ENCODE measurements at places on chromosomes 12 and 14. TPM values are rescaled to one million over a fixed set of nuclear protein-coding genes. Genes with fewer than 3 reads are reported as not detected.

DNAI7 gene
- total RNA-seq, result 3.0 TPM

KRT77 gene
- not detected for total RNA-seq

DNAH10 gene
- total RNA-seq, result 6.8 TPM

NEDD8 gene
- total RNA-seq, result 144 TPM

SSTR1 gene
- under 0.01 TPM for total RNA-seq

FAM161B gene
- total RNA-seq, result 3.2 TPM

DNA sequence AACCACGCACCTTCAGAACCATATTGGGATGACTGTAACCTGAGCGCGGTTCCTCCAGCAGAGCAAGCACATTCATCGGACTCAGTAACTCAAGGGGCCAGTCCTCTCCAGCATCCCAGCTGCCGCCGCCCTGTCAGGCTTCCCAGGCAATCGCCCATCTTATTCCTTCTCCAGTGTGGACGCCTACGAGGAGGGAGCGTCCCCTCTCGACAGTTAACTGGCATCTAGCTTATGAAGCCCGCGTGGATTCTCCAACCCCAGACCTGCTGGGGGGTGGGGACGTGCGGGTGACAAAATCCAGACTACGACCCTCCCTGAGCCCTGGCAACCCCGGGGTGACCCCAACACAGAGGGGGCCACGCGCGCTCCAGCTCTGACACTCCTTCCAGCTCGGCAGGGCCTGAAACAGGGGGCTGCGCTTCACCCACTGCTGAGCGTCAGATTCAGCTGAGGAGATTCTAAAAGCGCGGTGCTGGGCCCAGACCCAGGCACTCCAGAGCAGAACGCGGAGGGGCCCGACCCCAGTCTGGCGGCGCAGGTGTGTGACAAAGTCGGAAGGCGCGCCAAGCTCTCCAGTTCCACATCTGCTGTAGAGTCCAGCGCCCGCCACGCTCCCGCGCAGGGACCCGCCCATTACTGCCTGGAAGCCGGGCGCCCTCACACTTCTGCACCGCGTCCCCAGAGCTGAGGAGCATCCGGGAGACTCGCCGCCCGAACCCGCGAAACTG, 43.9 kb upstream of the ESR2 start:
- H3K4me1 ChIP-seq, result peaks cover 14% of the 10 kb centered on the region
- peak overlapping the region; percentile 80 for H3K4me3 ChIP-seq
- no peaks in the 10 kb centered on the region for H3K36me3 ChIP-seq
- peak overlapping the region; percentile 88 for H3K27ac ChIP-seq
- no peaks in the 10 kb centered on the region for H3K27me3 ChIP-seq
- peak; percentile 63 for DNase-seq

DNA sequence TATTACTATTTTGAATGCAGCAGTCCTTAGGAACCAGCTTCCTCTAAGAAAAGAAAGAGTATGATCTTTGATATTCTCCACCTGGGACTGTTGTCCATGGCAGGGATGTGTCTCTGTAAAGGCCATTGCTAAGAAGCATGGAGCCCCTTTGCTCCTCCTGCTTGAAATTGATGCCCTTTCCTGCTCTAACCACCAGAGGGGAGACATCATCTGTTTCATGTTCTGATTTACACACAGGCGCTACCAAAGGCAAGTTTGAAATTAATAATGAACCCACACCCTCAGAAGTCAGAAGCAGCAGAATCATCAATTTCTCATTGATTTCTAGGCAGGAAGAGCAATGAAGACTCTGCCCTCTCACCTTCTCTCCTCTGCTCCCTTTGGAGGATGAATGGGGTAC, 253.8 kb downstream of the RMST start:
- H3K27me3 ChIP-seq, result no peaks in the 10 kb centered on the region
- H3K27ac ChIP-seq, result no peak overlapping the region
- DNase-seq, result no peak
- H3K4me1 ChIP-seq, result no peaks in the 10 kb centered on the region
- no peaks in the 10 kb centered on the region for H3K36me3 ChIP-seq

- H3K36me3 ChIP-seq, result no peaks in the 10 kb centered on the region
- H3K27me3 ChIP-seq, result no peaks in the 10 kb centered on the region
- DNase-seq, result no peak
These were observed 47.6 kb downstream of the ANO4 start for GRCh38 chr12:100842156-100842555.

DNA sequence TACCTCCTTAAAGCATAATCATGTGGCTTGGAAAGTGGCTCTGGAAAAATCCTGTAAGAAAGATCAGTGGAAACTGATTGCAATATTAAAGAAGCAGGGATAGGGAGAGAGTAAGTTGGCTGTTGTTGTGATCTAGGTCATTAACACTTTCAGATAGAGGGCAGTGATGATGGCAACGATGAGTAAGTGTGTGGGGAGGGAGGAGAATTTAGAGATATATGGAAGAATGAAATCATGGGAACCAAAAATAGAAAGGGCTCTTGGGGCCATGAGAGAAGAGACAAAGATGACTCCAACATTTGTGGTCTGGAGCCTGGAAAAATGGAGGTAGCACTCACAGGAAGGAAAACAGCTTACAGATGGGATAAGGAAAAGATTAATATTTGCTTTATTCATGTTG, 23.3 kb downstream of the SNRPF start:
- no peak overlapping the region for H3K27ac ChIP-seq
- DNase-seq, result no peak
- peaks cover 6% of the 10 kb centered on the region for H3K4me1 ChIP-seq
- no peaks in the 10 kb centered on the region for H3K36me3 ChIP-seq
- H3K4me3 ChIP-seq, result no peak overlapping the region
- no peaks in the 10 kb centered on the region for H3K27me3 ChIP-seq

- no peaks in the 10 kb centered on the region for H3K36me3 ChIP-seq
- no peak overlapping the region for H3K4me3 ChIP-seq
- H3K27me3 ChIP-seq, result no peaks in the 10 kb centered on the region
- DNase-seq, result no peak
- H3K4me1 ChIP-seq, result peaks cover 30% of the 10 kb centered on the region
- H3K27ac ChIP-seq, result no peak overlapping the region
These were observed 1.9 kb upstream of the SEL1L start for GRCh38 chr14:81535396-81536164.

DNA sequence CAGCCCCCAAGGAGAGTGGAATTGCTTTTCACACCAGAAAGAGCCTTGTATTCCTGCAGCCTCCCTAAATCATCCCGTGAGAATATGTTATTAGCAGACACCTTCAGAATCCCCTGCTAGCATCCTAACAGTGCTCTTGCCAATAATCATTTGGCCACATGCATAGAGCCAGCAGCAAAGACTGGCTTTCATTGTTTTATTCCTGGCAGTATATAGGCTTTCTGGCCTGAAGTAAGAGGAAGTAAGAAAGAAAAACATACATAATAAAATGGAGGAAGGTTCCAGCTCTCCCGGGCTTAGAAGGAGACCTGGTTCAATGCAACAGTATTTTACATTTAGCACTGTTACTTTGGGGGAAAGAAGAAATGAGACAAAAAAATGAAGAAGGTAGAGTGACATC, 176.7 kb upstream of the ATF7IP start:
- no peak for DNase-seq
- no peaks in the 10 kb centered on the region for H3K4me1 ChIP-seq
- no peaks in the 10 kb centered on the region for H3K36me3 ChIP-seq
- no peak overlapping the region for H3K27ac ChIP-seq
- H3K4me3 ChIP-seq, result no peak overlapping the region

DNA sequence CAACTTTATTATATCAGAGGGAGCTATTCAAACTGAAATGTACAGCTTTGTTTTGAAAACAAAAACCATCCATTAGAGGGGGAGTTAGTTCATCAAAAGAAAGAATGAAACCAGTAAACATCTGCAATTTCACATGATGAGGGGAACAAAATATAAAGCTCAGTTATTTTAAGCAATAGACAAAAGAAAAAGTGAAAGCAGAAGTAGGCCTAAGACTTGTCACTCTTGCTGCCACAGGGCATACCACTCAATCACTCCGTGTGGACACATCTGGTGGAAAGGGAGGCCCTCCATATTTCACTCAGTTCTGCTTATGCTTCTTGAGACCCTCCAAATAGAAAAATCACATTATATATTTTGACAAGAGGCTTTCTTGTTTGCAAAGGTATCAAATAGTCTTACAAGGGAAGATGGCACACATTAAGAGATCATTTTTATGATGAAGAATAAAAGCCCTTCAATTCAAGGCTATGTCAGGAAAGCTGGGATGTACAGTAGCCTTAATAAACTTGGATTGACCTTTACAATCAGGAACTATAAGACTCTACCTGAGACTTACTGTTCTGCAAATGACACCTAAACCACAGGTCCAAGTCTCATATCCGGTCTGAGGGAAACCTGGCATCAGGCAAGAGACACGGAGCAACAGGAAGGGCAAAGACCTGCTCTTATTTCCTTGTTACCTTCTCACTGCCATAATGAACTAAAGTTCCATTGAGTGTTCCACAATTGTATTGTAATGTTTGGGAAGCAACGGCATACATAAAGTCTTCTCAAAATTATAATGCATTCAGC, 222.5 kb upstream of the GRIP1 start:
- no peak overlapping the region for H3K4me3 ChIP-seq
- H3K4me1 ChIP-seq, result no peaks in the 10 kb centered on the region
- no peaks in the 10 kb centered on the region for H3K36me3 ChIP-seq
- H3K27ac ChIP-seq, result no peak overlapping the region
- DNase-seq, result no peak

- H3K4me1 ChIP-seq, result no peaks in the 10 kb centered on the region
- H3K27me3 ChIP-seq, result no peaks in the 10 kb centered on the region
These were observed 968.6 kb downstream of the DIO2 start for GRCh38 chr14:79242666-79243065.

DNA sequence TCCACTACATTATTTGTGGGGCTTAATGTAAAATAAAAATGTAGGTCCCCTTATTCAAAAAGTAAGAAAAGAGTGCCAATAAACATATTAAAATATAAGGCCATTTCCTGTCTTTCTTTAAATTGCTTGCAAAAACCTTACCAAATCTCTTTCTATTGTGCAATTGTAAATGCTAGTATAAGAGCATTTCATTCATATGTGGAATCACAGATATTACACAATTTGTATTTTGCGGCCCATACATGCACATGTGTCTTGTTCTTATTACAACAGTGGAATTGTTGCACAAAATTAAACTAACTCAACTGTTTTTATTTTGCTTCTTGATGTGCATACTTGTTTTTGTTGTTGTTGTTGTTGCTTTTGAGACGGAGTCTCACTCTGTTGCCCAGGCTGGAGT, 20.1 kb upstream of the CRADD start:
- no peak overlapping the region for H3K4me3 ChIP-seq
- H3K27me3 ChIP-seq, result no peaks in the 10 kb centered on the region
- no peaks in the 10 kb centered on the region for H3K36me3 ChIP-seq
- no peaks in the 10 kb centered on the region for H3K4me1 ChIP-seq

DNA sequence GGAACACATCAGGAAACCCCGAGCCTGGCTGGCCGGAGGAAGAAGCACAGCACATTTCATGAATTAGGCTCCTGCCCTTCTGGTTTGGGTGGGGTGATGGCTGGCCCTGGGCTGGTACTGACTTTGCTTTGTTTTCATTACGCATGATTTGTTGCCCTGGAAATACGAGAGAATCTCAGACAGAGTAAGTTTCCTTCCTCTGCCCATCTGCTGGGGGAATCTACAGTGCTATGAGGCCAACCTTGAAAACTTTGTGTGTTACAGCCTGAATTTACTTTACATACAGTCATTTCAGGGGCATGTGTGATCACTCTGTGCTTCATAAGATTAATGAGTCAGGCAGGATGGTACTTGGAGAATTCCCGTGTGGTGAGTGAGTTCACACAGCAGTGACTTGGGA, 20.5 kb upstream of the SLC5A8 start:
- H3K4me3 ChIP-seq, result no peak overlapping the region
- H3K27ac ChIP-seq, result no peak overlapping the region
- H3K27me3 ChIP-seq, result no peaks in the 10 kb centered on the region

GRCh38 chr12:98618952-98619351, 25.5 kb downstream of the SLC25A3 start:
- DNase-seq, result no peak
- H3K27ac ChIP-seq, result no peak overlapping the region
- H3K27me3 ChIP-seq, result no peaks in the 10 kb centered on the region
- H3K4me3 ChIP-seq, result no peak overlapping the region
- H3K36me3 ChIP-seq, result no peaks in the 10 kb centered on the region

DNA sequence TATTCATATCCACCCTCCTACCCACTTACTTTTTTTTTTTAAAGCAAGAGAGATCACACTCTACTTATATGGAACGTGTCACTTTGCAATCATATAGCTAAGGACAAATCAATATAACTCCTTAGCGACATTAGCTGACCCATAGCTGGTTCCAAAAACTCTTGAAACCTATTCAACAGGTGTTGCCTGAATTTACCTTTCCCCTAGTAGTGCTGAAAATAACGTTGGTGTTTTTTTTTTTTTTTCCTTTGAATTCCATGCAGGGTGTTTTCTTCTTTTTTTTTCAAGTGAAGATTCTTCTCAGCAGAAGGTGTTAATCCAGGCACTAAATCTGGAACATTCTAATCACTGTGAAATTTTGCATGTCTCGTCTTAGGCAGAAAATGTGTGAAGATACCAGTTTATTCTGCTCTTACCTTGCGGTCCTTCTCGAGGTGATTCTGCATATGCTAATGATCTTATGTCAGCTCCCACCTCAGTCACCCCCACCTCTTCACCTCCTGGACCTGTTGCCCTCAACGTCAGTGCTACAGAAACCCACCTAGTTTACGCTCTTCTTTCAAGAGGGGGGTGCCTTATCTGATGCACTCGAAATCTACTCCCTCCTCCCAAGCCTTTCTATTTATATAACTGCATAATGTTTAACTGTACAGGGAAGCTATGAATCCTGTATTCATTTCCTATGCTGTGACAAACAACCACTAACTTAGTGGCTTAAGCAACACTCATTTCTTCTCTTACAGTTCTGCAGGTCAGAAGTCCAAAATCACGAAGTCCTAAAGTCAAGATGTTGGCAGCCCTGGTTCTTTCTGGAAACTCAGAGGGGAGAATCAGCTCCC, 7.1 kb upstream of the VPS37B start:
- no peak overlapping the region for H3K27ac ChIP-seq
- H3K36me3 ChIP-seq, result no peaks in the 10 kb centered on the region
- peaks cover 7% of the 10 kb centered on the region for H3K4me1 ChIP-seq
- no peak overlapping the region for H3K4me3 ChIP-seq
- H3K27me3 ChIP-seq, result no peaks in the 10 kb centered on the region
- no peak for DNase-seq

GRCh38 chr14:93031505-93032315, 84.0 kb downstream of the ITPK1 start:
- DNase-seq, result no peak
- H3K27ac ChIP-seq, result no peak overlapping the region

GRCh38 chr12:52993558-52993869, 12.7 kb upstream of the EIF4B start:
- no peaks in the 10 kb centered on the region for H3K4me1 ChIP-seq
- no peak overlapping the region for H3K4me3 ChIP-seq
- no peaks in the 10 kb centered on the region for H3K27me3 ChIP-seq
- DNase-seq, result no peak
- H3K27ac ChIP-seq, result no peak overlapping the region

Measured in upper lobe of left lung (tissue), 6 donors.